Lung microvascular endothelial cell (primary cell): ENCODE measurements at places on chromosomes 11 and 22. TPM values are rescaled to one million over a fixed set of nuclear protein-coding genes. Genes with fewer than 3 reads are reported as not detected.

Gene OR4C45
- total RNA-seq = not detected in 2 replicates

Gene OVOL1
- not detected in 2 replicates for total RNA-seq

Gene NTM
- total RNA-seq = under 0.01 TPM in 1 of 2 replicates, not detected in the other

Gene IFITM1
- 0.20 and 0.87 TPM in 2 replicates for total RNA-seq

Gene GPR83
- total RNA-seq = not detected in 2 replicates

Gene PTS
- 24.2 and 39.5 TPM in 2 replicates for total RNA-seq

Gene NNMT
- 200 and 316 TPM in 2 replicates for total RNA-seq

DNA sequence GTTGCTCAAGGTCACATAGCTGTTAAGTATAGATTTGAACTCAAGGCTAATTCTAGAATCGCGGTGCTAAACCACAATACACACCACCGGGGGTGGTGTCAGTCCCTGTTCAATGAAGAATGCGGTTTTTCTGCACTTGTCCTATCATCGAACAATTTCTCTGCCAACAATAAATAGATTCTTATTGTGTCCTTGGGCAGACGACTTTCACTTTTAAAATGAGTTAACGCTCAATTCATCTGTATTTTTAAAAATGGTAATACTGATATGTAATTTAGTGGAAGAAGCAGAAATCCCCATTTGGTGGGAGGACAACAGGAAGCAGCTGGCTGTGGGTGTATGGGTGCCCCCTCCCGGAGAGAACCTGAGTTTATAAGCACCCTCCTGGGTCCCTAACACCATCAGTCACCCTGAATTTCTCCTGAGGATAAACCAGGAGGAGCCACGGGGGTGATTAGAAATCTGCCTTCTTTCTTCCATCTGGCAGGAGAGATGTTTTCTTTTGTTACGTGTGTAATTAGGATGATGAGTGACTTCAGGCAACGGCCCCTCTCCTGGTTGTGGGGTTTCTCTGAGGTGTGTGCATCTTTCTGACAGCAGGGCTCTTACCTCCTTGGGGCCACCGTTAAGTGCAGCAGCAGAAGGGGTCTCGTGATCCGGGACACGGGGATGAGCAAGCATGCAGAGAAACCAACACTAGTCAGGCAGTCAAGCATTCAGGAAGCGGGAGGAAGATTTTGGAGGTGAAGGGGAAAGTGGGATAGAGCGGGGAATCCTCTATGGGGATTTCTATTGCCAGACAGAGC lies 87.7 kb downstream of the GRAMD1B start:
- DNase-seq = no peak

DNA sequence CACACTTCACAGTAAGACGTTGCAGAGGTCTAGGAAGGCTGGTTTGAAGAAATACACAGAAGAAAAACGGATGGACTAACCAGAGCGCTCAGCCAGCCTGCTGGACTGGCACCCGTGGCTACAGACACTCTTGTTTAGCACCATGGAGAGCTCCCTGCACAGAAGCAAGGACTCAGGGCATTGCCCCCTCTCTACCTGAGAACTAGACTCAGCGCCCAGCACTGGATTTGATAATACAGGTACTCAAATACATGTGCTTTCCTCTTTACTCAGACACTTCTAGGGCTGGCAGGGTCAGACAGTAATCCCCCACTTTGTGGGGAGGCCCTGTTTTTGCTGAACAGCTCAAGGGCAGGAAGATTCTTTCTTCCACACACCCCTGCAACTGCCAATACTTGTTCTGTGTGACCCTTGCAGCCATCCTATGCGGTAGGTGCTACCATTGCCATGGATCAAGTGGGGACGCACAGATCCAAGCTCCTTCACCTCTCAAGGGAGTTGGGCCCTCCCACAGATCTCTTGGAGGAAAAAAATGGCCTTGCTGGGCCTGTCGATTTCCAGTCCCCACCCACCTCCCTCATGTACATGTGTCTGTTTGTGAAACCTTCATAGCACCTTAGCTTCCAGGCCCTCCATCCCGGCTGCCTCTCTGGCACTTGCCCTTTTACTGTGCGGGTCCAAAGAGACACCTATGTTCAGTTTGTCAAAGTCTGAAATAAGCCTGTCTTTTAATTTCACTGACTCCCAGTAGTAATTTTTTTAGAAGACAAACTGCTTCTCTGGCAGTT lies 5.1 kb upstream of the P2RX6 start:
- DNase-seq = peak; percentile 68

- DNase-seq = no peak
These were observed 55.0 kb downstream of the AP2A2 start for GRCh38 chr11:980438-981357.

DNA sequence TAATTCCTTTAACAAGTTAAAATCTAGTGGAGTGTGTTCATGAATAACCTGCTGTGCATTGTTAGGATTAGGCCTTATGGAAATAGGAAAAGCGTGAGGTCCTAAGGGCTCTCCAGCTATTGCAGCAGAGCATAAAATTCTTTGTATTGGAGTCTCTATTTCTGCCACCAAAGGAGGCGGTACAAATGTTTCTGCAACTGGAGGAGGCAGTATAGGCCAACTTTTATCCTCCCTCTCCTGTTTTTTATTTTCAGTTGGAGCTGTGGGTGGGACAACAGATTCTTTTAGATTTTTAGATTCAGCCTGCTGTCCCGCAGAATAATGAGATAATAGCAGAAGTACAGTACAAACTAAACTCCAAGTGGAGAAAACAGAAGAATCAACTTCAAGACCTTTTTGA lies 26.2 kb downstream of the OR10A6 start:
- DNase-seq = peak; percentile 52

GRCh38 chr11:19559746-19560145 lies 152.9 kb upstream of the NAV2 start:
- no peak for DNase-seq

- DNase-seq = no peak
These were observed 569.3 kb downstream of the BRD1 start for GRCh38 chr22:49258107-49259010.
